ENCODE measurements at places on chromosomes 3 and 15.

DNA sequence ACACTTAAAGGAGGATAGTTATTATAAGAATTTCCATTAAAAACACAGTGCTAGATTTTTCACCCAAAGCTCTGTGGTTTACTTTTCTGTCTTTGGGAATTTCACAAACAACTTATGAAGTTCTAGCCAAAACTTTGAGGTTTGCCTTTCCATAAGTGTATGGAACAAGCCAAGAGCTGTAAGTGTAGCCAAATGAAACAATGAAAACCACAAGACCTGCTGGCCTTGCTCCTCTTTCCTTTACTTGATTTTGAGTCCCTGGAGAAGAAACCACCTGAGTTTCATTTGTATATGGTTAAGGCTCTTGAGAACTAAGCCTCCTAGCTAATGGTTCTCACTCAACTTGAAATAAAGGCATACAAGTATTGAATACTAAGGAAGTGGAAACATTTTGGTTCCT, 365.3 kb upstream of the EPHA3 start:
- DNase-seq: no peak

- no peak for DNase-seq
These were observed 90.0 kb upstream of the BNIP2 start for GRCh38 chr15:59779110-59779509.

GRCh38 chr3:54967731-54968161, 39.9 kb upstream of the LRTM1 start:
- DNase-seq: no peak

DNA sequence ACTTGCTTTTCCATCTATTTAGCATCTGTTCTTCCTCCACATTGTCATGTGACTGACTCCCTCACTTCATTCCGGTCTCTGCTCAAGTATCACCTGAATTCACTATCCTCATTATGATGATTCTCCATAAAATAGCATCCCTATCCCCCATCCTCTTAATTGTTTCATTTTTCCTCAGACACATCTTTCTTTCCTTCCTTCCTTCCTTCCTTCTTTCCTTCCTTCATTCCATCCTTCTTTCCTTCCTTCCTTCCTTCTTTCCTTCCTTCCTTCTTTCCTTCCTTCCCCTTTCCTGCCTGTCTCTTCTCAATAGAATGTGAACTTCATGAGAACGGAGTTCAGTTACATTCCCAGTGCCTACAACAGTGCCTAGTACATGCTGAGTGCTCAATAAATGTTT, 32.6 kb upstream of the MTHFS start:
- no peak for DNase-seq

DNA sequence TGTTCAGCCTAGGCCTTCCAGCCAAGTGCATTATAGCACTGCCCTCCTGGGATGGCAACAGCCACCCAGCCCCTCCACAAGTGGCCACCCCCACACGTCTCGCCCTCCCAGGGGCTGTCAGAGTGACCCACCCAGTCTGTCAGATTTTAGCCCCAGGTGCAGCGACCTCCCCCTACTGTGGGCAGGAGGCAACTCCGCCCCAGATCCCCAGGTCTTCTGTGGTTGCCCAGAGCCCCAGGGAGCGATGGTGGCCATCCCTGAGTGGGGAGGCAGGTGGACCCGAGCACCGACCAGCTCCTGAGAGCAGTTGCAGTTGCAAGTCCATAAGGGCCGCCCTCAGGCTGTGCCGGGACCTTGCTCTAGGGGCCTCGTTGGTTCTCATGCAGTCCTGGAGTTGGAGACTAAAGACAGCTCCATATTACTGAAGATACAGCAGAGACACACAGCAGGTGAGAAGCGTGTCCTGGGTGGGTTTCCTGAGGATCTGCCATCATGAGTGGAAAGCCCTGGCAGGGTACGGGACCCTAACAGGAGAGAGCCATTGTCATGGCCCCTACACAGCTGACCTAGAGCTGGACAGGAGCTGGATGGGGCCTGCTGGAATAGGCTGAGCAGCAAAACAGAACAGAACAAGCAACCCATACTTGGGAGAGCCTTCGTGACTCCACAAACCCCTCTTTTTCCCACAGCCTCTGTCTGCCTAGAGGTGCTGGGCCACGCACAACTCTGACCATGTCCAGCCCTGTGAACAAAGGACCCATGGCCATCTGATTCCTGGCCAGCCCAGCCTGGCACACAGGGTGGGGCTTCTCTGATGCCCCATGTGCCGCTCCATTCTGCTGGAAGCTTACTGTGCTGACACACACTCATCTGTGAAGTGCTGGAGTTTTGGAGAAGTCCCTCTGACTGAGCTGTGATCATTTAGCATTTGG, 110.3 kb upstream of the ALDH1A3 start:
- no peak for DNase-seq

GRCh38 chr3:50237754-50238548, 1.9 kb downstream of the GNAI2 start:
- no peak for DNase-seq

DNA sequence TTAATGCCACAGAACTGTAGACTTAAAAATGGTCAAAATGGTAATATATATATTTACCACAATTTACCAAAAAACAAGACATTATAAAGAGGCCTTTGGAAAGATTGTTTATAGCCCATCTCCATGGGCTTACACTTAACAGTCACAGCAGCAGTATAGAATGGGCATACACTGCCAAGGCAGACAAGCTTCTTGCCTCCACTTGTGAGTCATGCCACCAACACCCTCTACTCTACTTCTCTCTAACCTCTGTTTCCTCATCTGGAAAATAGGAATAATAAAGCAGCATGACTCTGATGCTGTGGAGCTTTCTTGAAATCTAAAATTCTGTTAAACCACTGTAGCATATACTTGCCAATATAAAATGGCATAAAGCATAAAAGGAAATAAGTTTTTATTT, 14.4 kb upstream of the GPR156 start:
- no peak for DNase-seq

DNA sequence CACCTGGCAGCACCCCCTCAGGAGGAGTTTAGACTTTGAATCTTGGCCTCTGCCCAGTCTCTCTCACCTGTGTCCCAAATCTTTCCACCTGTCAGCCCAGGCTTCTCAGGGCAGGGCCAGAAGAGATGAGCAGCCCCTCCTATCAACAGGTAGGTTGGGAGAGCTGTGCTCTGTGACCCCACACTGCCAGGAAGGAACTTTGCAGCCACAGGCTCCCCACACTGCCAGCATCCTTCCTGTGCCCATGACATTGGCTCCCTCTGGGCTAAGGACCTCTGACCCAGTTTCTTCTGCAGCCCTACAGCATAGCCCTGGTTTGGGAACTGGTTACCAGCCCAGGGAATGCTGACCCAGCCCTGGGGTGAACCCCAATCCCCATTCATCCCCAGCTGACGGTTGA, 115.7 kb upstream of the IQSEC1 start:
- DNase-seq: no peak

GRCh38 chr3:48294611-48295263, 38.7 kb downstream of the SPINK8 start:
- no peak for DNase-seq

GRCh38 chr15:68487087-68487843, 55.3 kb upstream of the ITGA11 start:
- no peak for DNase-seq

- DNase-seq: no peak
These were observed 18.1 kb downstream of the ZNF280D start for GRCh38 chr15:56715220-56715619.

GRCh38 chr3:79424811-79425210, 343.0 kb downstream of the ROBO1 start:
- no peak for DNase-seq

- no peak for DNase-seq
These were observed 207.3 kb downstream of the PLCL2 start for GRCh38 chr3:17091910-17092582.

DNA sequence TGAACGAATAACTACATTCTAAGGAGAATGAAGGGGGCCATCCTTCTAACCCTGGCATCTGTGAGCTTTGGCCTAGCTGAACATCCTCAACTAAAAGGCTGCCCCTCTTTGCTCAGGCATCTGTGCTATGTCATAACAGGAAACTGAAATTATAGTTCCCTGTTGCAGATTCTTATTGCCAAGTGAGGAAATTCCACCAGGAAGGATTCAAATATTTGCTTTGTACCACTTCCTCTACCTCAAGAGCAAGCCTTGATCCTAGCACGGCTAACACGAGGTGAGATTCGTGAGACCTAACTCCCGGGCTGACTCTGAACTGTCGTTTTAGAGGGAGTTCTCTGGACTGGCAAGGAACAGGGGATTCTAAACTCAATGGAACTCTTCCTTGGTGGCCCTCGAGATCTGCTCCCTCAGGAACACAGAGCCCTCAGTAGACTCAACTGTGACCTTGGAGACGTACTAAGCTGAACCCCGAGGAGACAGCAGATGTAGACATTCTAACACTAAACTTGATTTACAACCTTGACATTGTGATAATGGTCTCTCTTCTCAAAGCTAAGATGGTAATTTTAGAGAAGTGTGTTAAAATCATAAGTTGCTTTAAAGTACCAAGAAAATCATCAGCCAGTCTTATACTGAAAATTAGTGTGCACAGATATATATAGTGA, 4.2 kb downstream of the SPG21 start:
- DNase-seq: no peak

- DNase-seq: no peak
These were observed 21.7 kb downstream of the AQP9 start for GRCh38 chr15:58159827-58160386.

DNA sequence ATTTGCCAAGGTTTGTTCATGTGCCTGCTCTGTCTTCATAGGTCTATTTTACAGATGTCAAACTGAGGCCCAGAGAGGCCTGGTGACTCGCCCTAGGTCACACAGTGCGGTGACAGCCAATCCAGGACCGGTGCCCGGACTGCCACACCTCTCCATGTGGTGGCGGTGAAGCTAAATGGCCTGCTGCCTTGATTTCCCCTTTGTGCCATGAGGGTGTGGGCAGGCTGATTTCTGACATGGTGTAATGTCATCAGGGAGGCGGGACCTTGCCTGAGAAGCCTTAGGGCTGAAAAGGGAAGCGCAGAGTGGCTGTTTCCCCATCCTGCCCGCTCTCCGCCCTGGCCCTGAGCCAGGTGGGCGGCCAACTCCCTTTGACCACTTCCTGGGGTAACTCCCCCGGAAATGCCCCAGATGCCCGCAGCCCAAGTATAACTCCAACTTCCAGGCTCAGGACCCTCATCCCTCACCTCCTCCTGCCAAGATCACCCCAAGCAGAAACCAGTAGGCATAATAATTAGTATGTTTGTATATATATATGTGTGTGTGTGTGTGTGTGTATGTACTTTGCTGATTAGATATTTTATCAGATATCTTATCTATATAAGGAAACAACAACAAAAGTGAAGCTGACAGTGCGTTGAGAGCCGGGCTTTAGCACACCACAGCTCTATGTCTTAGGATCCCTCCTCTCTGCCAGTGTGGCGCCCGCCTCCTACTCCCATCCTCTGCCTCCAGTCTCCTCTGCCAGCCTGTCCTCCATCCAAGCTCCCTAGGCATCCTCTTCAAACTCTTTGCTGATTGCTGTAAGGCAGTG, 63.9 kb downstream of the IQSEC1 start:
- no peak for DNase-seq

DNA sequence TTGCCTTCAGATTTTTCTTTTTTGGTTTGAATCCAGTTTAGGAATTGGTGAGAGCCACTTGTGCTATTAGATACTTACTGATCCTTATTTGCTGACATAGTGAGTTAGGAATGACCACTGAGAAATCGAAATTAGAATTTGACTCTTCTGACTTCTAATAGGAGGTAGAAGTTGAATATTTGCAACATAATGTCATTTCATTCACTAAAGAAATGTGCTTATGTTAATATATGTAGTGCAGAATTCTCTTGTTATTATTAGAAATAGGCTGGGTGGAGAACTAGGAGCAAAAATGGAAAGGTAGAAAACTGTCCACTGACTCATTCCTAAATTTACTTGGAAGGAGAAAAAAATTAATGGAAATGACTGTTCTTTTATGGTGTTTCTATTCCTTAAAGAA, 538.2 kb upstream of the SGO1 start:
- no peak for DNase-seq

GRCh38 chr3:174937478-174937877, 78.3 kb downstream of the NAALADL2 start:
- no peak for DNase-seq

GRCh38 chr15:92788196-92788595, 111.9 kb upstream of the CHD2 start:
- no peak for DNase-seq

DNA sequence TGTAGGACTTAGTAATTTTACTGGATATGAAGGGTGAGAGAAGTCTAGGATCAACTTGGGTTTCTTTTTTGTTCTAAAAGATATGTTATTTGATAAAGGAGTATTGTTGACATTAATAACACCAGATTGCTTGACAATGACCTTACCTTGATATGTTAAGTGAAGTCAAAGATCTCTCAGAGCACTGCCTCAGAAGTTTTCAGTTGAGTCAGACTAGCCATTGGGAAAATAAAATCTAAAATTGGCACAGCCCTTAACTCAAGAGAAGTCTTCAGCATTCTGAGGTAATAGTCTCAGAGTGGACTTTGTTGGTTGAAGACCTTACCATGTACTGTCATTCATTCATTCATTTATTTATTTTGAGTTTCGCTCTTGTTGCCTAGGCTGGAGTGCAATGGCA, 22.4 kb upstream of the ZNF609 start:
- no peak for DNase-seq

GRCh38 chr15:96038650-96039049, 291.9 kb upstream of the NR2F2 start:
- no peak for DNase-seq

GRCh38 chr3:14278799-14279625, 100.4 kb downstream of the LSM3 start:
- DNase-seq: no peak

GRCh38 chr15:93997071-93997658, 234.2 kb upstream of the MCTP2 start:
- DNase-seq: no peak

GRCh38 chr3:98171071-98171470, 4.6 kb downstream of the OR5H15 start:
- no peak for DNase-seq

DNA sequence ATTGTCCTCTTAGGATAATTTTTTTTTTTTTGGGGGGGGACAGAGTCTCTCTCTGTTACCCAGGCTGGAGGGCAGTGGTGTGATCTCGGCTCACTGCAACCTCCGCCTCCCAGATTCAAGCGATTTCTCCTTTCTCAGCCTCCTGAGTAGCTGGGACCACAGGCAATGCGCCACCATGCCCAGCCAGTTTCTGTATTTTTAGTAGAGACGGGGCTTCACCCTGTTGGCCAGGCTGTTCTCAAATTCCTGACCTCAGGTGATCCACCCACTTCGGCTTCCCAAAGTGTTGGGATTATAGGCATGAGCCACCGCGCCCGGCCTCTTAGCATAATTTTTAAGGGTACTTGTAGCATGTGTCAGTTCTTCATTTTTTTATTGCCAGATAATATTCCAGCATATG, 122.6 kb downstream of the FNDC3B start:
- no peak for DNase-seq

DNA sequence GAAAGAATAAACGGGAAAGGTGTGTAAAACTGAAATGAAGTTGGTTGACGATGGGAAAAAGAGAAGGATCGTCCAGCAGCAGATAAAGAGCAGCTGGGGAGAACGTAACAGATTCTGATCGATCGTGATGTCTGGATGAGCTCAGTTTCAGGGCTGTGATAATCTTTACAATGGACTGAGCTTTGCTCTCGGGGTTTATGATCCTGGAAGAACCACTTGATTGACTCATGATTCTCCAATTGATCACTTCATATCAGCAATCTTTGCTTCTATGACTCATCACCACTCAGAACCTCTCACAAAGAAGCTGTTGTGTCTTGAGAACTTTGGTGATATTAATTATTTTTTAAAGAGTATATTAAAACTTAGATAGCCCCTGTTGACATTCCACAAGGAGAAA, 690.7 kb downstream of the TUSC7 start:
- DNase-seq: no peak
